Stimulated activated CD4-positive, alpha-beta T cell treated with anti-CD3 and anti-CD28 coated beads, Interleukin-1b, Interleukin-23, amount 100 ng/mL, for 24 hours (primary cell): ENCODE measurements at places on chromosomes 16 and 17.

- no peak for DNase-seq
These were observed 57.7 kb downstream of the MEAK7 start for GRCh38 chr16:84446596-84447392.

GRCh38 chr17:66416207-66416940 is 114.0 kb downstream of the PRKCA start:
- no peak for DNase-seq

DNA sequence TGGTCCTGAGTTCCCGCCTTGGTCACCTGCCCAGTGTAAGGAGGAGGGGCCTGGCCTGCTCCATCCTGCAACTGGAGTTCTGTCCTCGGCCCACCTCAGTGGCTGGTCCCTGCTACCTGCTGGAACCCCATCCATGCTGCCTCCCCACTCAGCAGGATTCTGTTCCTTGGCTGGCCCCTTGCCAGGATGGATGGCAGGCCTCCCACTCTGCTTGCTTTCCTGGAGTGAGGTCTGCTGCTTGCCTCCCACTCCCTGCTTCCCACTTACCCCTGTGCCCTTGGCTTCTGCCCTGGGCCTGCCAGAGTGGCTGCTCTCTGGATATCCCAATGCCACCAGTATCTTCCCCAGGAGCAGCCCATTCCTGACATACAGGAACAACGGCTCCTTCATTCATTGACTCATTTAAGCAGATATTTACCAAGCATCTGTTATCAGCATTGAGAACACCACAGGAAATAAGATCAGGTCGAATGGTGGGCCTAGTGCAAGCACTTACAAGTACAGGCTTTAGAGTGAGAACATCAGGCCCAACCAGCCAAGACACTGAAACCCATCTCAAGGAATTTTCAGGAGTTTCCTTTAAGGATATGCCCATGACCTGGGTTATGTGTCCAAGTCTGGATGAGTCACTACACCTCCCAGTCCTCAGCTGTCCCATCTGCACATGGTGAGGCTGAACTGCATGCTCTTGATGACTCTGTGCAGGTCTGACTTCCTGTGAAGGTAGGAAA is 17.0 kb upstream of the RPRML start:
- DNase-seq = no peak

GRCh38 chr17:8801135-8801840 is 2.1 kb upstream of the MFSD6L start:
- DNase-seq = no peak

DNA sequence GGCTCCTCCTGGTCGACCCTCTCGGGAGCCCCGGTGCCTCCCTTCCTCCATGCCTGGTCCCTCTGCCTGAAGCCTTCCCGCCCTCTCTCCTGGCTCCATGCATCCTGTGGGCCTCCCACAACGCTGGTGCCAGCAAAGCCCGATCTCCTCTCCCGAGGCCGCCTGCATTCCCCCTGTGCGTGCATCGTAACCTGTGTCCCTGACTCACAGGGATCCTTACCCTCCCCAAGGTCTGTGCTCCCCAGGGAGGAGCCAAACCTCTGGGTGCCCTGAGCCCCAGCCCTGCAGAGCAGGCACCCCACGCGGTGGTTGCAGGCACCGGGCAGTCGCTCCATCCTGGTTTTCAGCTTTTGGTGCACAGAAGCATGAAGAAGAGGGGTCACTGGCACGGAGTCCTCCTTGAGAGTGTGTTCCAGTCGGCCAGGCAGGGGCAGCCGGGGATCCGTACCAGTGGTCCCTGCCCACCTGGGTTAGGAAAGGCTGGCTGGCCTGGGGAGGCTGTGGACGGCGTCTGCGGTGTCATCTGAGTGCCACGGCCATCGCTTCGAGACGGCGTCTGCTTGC is 1.8 kb upstream of the ENPP7 start:
- no peak for DNase-seq

- DNase-seq = no peak
These were observed 235.6 kb downstream of the ZNF423 start for GRCh38 chr16:49620158-49620868.

GRCh38 chr17:80827646-80828643 is 163.7 kb upstream of the CHMP6 start:
- no peak for DNase-seq

DNA sequence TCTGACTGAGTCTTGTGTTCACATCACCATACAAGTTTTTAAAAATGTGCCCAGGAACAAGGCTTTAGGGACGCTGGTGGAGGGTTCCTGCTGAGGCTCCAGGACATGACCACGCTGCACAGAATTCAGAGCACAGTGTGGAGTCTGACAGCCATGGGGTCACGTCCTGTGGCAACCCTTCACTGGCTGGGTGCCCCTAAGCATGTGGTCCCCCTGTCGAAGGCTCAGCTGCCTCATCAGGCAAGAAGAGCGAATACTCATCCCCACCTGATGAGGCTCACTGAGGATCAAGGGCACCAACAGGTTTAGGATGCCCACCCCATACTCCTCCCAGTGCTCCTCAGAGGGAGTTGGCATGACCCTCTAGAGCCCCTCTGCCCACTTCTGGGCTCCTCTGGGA is 5.9 kb downstream of the PNMT start:
- DNase-seq = no peak

DNA sequence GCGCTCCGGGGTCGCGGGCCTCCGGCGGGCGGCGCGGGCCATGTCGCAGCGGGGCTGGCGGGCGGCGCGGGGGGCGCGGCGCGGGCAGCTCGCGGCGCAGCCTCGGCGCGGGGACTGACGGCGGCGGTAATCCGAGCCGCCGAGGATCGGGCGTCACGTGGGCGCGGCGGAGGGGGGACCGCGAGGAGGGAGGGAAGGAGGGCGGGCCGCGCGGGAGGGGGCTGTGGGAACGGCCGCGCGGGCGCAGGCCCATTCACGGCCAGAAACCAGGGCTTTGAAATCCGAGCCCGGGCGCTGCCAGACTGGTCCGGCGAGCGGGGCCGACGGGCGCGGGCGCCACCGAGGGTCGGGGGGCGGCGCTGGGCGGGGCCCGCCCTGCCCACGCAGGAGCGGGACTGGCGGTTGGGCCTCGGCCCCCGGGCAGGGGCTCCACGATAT is at the start of gene MTSS2:
Gene MTSS2 (minus strand): TSS at position 116 of the 438 bp plus-strand sequence. CDS start 262 bp downstream, outside the sequence.
- DNase-seq = no peak

DNA sequence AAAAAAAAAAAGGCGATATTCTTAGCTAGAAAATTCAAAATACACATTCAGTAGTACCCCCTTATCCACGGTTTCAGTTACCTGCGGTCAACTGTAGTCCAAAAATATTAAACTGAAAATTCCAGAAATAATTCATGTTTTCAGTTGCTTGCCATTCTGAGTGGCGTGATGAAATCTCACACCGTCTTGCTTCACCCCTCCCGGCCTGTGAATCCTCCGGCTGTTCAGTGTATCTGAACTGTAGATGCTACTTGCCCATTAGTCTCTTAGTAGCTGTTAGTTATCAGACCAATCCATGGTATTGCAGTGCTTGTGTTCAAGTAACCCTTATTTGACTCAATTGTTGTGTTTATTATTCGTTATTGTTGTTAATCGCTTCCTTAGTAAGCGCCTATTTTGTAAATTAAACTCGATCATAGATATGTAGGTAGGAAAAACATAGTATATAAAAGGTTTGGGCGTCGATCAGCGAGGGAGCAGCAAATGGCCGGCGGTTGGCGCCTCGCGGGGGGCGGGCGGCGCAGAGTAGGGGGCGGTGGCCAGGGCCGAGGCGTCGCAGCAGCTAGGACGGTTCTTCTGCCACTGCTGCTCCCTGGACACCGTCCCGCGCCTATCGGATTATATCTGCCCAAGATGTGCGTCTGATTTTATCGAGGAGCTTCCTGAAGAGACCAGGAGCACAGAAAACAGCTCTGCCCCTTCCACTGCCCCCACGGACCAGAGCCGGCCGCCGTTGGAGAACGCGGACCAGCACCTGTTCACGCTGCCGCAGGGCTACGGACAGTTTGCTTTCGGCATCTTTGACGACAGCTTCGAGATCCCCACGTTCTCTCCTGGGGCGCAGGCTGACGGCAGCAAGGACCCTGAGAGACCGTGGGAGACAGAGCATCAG is 39.8 kb upstream of the AKAP1 start:
- DNase-seq = no peak

DNA sequence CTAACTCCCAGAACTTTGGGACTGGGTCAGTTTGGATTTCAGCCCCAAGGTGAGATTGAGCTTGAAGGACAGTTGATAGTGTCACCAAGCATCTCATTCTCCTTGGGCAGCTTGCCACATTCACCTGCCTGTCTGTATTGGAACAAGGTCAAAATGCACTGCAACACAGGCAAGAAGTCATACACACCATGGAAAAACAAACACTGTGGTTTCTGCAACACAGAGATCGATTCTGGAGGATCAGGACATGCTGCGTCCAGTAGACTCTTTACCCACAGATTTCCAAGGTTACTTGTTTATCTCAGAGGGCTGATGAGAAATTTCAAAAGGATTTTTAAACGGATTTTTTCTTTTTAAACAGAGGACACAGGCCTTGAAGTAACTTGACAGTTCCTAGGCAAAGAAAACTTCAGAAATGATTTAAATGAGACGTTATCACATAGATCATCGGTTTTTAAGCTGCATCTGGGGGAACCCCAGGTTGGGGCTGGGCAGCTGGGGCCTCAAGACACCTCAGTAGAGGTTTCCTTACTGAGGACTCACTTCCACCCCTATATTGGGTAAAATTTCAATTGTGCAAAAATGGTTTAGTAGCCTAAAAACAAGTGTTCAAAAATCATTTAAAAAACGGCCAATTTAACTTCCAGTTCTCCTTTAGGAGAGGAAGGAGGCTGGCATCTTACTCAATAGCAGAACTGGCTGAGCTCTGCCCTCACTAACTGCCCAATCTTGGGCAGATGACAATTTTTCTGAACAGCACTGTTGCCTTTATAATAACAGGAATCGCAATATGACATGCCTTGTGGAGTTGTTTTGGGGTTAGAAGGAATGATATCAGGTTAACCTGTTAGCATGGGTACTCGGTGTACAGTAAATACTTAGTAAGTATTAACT is 299.3 kb downstream of the XYLT1 start:
- no peak for DNase-seq

DNA sequence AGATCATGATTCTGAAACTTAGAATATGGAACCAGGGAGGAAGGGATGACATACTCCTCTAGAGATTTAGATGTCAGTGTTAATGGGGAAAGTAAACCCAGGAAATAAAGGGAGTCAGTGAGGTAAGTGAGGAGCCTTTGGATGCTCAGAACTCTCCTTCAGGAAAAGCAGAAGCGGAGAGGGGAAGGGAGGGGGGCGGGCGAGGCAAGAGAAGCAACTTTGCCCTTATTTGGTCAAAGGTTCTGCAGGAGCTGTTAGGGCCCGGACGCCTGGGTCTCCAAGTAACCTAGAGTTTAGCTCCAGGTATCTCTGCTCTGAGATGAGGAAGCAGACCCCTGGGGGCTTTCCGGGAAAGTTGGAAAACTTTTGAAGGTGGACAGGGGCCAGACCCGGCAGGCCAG is 1.3 kb downstream of the PFN1 start:
- no peak for DNase-seq

DNA sequence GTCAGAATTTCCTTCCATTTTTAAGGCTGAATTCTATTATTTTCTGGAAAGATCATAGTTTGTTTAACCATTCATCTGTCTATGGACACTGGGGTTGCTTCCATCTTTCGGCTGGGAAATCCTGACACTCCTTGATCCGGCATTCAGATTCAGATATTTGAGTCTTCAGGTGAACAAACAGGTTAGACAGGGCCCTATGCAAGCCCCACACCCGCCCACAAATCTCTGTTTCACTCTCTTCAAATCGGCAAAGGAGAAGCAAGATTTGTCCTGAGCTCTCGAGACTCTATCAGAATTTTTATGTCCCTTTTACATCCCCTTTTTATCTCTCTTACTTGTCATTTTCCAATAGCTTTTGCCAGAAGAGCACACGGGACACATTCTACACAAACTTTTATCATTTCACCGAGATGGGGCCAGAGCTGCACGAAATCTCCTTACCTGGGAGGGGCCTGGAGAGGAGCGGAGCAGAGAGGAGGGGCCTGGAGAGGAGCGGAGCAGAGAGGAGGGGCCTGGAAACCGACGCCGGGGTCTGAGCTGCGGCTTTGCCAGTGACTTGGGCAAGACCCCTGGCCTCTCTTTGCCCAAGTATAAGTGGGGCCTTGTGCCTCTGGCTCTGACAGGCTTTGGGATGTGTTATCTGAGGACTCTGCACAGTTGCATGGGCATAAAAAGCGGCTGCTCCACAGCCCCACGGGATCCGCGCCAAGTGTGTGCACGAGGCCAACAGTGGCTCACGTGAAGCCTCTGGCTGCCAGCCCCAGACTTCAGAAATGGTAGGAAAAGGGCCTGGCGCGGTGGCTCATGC is 54.3 kb upstream of the RBFOX3 start:
- DNase-seq = no peak

- no peak for DNase-seq
These were observed 10.0 kb downstream of the TMEM235 start for GRCh38 chr17:78241277-78242023.

DNA sequence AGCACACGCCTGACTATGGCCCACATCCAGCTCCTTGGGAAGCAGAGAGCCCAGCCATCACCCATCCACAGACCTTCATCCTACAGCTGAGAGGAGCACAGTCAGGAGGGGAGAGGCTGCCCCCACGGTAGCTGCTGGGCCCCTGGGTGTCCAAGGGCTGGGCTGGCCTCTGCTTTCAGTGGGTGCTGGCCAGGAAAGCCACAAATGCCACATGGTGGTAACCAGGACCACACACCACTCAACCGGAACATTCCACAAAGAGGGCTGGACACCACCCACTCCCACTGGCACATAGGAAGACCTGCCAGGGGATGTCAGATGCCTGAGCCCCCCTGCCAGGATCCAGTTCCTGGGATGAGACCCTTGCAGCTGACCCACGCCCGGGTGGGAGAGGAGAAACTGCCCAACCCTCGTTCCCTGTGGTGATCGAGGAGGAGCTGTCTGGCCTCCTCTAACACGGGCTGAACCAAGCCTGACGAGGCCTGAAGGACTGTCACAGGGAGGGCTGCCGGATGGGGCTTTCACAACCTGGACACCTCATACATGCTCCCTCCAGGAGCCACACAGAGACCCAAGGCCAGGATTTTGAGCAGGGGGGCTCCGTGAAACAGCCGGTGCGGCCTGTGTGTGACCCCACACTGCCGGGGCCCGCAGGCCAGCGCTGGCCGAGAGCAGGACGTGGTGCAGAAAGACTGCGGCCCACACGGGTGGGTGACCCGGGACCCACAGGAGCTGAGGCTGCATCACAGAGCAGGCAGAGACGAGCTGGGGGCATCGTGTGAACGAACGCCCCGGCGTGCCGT is 30.7 kb downstream of the PIEZO1 start:
- no peak for DNase-seq
